ENCODE measurements at places on chromosomes 7 and 10.
A peak's percentile ranks its signal among the peaks of the same experiment; 100 is the strongest.

- DNase-seq: no peak
Measured at GRCh38 chr7:12601302-12601869, 30.9 kb downstream of the SCIN start.

DNA sequence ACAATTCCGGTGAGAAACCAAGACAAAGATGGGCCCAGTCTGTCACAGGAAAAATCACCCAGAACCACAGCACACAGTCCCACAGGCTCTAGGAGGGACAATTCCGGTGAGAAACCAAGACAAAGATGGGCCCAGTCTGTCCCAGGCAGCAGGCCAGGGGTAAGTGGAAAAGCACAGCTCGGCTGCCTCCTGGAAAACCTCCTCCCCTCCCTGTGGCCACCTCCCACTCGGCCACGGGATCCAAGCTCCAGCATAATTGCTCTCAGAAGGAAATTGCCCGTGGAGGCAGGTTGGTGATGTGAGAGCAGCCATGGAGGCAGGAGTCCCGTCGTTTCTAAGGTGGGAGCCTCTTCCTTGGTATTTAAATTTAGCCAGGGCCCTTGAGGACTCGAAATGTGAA, 95.7 kb downstream of the PLXNA4 start:
- DNase-seq: no peak

GRCh38 chr7:153185936-153186335, 426.4 kb downstream of the ACTR3B start:
- no peak for DNase-seq

GRCh38 chr10:122590153-122590552, 29.6 kb downstream of the DMBT1 start:
- no peak for DNase-seq

GRCh38 chr10:97475936-97476594, 22.2 kb downstream of the MMS19 start:
- DNase-seq: no peak

DNA sequence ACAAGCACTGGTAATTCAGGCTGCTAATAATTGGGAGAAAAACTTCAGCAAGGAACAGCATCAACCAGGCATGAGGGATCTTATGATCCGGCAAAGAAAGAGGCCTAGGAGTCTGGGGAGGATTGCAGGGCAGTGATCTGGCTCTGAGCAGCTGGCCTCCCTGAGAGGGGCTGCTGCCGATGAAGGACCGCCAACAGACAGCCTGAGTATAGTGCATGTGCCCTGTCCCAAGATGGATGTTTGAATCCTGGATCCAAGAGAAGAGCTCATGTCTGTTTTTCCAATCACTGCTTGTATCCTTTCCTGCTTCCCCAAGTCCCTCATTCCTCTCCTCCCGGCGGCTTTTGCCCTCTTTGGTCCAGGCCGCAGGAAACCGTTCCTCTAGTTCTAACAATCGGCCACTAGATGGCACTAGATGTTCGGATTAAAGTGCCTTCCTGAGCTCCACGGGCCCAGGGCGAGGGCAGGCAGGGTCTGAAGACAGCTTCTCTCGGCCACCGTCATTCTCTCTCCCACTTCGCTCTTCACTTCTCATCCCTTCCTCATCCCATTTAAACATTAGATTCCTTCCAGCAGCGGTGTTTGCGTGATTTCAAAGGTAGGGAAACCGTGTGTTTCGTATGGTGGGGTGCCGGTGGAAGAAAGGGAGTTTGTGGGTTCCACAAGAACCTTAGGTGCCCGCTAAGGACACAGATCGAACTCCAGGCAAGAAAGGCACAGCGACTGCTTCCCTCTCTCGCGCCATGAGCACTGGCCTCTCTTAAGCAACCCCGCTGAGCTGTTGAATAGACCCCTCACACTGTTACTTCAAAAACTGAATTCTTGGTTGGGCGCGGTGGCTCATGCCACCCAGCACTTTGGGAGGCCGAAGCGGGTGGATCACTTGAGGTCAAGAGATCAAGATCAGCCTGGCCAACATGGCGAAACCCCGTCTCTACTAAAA, 82.4 kb downstream of the ADCYAP1R1 start:
- DNase-seq: peak; percentile 26

GRCh38 chr10:33352175-33352574, 17.7 kb upstream of the NRP1 start:
- no peak for DNase-seq

Measured in effector CD4-positive, alpha-beta T cell (primary cell).